ENCODE measurements at places on chromosomes 11 and 22.

DNA sequence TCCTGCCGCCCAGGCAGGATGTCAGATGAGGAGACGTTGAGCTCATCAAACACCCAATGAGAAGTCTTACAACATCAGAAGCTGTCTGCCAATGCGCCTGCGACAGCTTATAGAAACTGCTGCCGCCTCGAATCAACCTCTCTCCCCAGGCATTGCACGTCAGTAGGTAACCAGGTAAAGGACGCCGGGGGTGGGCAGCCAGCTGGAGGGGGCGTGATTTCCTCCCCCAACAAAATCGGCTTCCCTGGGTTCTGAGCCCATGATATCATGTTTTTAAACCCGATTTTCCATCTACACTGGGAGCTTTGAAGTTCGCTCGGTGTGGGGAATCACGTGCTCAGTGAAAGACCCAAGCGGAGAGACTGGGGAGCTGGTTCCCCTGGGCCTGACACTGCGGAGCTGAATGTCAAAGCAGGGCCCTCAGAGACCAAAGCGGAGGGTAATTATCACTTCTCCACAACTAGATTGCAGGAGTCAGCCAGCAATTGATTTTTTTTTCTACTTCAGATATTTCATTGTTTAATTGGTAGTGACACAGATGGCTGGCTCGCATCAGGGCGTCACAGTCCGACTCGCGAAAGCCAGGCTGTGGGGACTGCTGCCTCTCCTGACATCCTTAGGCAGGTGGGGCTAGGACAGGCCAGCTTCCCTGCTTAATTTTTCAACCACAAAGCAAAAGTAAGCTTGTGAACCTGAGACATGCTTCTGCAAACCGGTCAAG, 15.4 kb downstream of the FAM83F start:
- no peak for DNase-seq

- no peak for DNase-seq
Measured at GRCh38 chr11:13761716-13762115, 93.2 kb downstream of the FAR1 start.

- no peak for DNase-seq
Measured at GRCh38 chr11:78390809-78391208, 26.8 kb downstream of the GAB2 start.

DNA sequence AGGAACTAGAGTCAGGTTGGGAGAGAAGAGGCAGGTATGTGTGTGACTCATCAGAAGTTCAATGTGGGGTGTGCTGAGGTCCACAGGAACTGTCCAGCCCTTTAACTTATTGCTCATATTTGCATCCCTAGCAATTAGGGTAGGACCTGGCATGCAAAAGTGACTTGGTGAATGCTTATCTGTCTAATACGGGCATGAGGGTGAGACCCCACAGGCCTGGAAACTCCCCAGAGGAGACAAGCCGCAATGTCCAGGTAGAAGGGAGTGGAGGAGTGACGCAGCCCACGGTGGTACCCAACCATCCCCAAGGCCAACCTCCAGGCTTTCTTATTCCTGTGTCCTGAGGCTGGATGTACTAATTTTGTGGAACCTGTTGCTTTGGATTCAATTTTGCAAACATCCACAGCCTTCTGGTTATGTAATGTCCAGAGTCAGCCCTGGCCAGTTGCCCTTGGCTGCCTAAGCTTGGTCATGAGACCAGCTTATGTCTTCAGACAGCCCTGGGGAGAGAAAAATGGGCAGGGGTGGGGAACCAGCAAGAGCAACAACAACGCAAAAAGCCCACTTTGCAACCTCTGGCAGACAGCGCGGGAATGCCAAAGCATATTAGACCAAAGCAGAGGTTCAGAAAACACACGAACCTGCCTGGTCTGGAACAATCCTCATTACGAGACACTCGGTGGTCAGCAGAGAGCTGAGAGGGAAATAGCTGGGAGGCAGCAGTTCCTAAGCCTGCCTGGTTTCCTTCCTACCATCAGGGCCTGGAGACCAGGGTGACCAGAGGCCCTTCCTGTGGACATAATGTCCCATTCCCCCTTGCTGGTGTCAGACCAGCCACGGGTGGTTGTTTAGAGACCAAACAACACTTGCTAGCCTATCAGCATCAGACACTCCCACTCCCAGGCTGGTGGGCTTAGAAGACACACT, 49.3 kb downstream of the TIMP3 start:
- DNase-seq: no peak

GRCh38 chr11:2572491-2573239, 127.1 kb downstream of the KCNQ1OT1 start:
- no peak for DNase-seq

- DNase-seq: no peak
Measured at GRCh38 chr22:50734343-50734771, 3.6 kb upstream of the ACR start.

DNA sequence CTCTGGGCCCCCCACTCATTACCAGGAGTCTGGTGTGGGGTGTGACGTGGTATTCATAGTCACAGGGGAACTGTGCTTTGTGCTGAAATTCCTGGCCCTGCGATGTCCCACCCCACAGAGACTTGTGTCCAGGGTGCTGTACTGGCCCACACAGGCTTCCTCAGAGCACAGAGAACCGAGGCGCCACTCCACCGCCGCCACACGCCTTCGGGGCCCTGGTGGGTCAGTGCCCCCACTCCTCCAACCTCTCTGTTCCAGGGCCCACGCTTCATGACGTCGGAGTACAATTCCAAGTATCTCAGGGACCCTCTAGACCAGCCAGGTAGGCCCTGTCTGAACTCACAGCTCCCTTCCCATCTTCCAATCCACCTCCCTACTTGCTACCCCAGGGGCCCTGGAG, 23.5 kb upstream of the LRRC10B start:
- no peak for DNase-seq
